ENCODE measurements at places on chromosomes 4 and X.

DNA sequence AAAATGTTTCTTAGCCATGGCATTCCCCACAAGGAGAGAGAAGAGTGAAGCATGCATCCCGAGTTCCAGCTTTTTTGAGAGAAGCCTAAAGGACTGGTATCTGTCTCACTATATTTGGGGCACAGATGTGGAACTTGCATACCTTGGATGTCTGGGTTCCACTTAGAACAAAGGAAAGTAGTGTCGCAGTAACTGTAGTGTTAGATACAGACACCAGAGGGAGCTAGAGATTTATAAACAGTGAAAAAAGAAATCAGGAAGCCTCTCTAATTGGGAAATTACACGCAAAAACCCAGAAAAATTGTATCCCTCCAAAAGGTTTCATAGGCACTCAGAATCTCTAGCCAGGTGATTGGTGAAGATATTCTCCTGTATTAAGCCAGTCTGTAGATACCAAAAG lies 34.4 kb downstream of the AGTR2 start:
- DNase-seq: peak; percentile 2

DNA sequence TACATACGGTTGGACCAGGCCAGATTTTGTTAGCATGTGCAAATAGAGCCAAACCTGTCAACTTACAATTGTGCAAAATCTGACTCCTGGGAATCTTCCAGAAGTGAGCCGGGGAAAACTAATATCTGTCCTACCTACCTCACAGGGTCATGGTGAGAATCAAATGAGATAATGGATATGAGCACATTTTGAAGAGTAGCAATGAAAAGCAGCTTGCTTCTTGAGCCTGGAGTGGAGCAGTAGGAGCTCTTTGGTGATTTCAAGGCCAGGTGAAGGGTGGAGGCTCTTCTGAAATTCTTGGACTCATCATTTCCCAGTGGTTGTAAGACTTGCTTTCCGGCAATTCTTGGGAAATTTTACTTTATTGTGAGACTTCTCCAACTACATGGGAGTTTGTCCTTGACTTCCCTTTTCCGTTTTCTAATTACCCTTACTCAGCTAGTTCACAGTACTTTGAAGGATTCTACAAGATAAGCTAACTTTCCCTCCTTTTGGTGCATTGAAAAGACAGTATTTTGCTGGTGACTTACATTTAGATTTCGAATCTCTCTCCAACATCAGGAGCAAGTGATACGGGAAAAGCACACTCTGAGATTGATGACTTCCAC lies 12.2 kb downstream of the PLAC1 start:
- DNase-seq: no peak

DNA sequence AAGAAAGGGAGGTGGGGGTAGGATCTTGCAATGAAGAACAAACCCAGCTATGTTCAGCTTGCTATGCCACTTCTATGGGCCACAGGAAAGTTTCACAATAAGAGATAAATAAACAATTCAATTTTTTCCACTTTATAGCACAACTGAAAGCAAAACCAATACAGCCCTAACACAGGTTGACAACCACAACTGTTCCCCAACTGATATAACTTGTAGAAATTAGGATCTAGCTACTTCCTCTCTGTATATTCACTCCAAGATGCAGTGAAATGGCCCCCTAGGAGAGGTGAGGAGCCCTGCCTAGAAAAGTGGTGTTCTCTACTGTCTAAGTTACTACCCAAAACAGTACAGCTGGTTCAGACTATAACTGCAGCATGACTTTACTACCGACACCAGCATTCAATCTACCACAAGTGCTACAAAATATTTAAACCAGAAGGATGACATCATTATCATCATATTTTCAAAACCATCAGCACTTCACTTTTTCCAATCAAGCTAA lies 77.0 kb downstream of the FBXW7 start:
- no peak for DNase-seq

- no peak for DNase-seq
Observed at GRCh38 chrX:132848296-132848970, 110.0 kb downstream of the HS6ST2 start.

- no peak for DNase-seq
Observed at GRCh38 chrX:46226422-46226821, 318.8 kb downstream of the ZNF674 start.

Measured in GM20000 (cell line).